ENCODE measurements at places on chromosomes 6 and 20.

DNA sequence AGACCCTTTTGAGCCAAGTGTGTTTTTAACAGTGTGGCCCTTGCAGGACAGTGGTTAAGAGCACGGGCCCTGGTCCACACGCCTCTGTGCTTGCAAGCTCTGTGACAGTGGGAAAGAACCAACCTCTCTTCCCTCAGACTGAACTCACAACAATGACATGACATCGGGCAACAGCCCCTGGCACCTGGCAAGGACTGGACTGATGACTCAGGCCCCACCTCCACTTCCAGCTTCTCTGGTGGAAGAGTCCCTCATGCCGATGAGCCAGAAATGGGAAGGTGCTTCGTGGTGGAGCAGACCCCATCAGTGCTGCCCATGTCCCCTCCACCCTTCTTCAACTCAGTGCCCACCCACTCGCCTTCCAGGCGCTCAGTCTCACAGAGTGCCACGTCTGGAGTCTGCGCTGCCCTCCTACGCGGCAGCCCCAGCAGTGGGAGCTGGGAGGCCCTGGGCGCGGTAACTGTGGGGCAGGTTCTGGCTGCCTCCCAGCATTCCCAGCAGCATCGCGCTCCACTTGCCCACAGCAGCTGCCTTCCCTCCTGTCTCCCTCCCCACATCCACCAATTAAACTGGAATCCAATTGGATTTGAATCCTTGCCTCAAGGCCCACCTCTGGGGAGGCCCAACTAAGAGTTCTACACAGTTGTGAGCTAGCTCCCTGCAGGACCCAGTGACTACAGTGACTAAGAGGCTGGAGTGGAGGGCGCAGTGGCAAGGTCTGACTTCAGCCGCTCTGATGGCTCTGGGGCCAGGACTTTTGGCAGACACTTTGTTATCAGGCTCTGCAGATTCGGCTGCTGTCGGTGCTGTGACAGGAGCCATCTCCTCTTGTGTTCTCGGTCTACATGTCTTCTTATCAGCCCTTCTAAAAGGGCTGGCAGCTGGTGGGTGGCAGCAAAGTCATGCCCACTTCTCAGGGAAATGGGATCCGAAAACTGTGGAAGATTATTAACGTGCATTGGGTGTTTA lies 156.8 kb upstream of the MLN start:
- no peak for DNase-seq

- no peak for DNase-seq
These were observed 191.5 kb downstream of the DLL1 start for GRCh38 chr6:170099387-170099786.

DNA sequence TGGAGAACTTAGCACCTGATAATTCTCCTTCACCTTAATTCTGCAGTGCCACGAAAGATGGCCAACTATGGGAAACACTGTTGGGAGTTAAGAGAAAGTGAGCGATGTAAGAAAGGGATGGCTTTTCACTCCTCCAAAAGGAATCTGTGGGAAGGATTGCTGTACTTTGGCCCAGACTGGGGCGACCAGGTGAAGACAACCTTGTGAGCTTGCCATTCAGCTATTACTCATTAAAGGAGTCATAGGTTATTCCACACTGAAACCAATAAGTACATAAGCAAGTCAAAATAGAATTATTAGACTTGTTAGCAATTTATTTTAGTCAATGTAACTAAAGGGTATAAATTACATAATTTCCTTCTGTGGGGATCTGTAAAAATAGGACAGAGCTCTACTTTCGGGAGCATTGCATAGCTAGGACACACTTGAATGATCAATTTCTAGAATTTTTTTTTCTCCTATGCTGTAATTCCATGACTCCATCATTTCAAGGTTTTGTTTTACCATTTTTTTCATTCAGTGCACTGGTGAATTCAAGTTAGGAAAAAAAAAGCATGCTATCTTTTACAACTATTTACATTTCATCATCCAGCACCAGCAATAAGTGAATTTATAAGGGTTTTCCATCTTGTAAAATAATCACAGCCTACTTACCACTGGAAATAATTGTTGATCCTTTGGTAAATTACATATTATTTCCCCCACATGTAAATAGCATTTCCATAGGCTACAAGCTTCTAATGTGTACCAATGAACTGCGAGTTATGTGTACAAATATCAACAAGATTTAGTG lies 231.7 kb downstream of the SIM1 start:
- no peak for DNase-seq

DNA sequence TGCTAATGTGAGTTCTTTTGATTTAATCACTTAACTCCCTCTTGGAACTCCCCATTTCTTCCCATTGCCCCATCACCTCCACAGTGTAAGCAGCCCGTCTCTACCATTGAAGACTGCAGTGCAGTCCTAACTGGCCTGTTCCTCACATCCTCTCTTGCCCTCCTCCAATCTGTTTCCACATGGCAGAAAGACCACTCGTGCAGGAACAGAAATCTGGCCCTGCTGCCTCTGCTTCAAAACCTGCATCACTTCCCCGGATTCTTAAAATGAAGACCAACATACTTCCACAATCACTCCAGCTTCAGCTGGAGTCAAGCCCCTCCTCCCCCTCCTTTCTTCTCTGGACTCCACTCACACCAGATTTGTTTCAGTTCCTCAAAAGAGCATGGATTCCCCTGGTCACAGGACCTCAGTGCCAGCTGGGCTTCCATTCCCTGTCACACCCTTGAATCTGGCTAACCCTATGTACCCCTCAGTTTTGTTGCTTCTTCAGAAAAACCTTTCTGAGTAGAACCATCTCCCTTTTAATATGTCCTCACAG lies 802.3 kb downstream of the MAFB start:
- DNase-seq = no peak

DNA sequence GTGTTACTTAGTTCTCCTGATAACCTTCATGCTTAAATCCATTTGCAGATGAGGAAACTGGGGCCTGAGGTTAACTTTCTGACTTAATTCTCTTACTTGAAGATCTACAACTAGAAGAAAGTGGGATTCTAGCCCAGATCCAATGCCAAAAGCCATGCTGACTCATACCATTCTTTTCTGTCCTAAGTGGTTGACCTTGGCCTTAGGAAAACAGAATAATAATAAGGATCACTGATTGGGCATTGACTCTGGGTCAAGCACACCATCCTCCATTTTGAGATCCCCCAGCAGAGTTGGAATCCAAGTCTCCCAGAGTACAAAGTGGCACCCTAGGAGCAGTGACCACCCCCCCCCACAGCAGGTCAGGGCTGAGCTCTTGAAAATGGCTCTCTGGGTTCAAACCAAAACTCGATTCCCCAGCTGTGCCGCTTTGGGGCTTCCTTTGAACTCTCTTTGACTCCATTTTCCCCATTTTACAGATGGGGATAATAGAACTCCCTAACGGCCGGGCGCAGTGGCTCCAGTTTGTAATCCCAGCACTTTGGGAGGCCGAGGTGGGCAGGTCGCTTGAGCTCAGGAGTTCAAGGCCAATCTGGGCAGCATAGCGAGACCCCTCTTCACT lies 12.8 kb upstream of the ZNF217 start:
- DNase-seq = no peak

DNA sequence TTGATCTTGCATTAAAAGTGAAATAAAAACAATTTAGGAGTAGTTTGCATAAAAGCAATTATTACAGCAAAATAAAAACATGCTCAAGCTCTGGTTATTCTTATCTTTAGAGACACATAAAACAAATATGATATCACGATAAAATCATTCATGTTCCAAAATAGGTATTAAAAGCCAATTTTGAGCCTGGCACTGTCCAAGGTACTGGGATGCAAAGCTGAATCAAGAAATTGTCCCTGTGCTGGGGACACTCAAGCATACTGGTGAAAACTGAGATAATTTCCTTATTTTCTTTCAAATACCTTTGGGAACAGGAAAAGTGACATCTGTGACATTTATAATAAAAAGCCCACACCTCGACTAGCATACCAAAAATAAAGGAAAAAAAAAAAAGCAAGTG lies 931 bp upstream of the MTCL3 start:
- no peak for DNase-seq

DNA sequence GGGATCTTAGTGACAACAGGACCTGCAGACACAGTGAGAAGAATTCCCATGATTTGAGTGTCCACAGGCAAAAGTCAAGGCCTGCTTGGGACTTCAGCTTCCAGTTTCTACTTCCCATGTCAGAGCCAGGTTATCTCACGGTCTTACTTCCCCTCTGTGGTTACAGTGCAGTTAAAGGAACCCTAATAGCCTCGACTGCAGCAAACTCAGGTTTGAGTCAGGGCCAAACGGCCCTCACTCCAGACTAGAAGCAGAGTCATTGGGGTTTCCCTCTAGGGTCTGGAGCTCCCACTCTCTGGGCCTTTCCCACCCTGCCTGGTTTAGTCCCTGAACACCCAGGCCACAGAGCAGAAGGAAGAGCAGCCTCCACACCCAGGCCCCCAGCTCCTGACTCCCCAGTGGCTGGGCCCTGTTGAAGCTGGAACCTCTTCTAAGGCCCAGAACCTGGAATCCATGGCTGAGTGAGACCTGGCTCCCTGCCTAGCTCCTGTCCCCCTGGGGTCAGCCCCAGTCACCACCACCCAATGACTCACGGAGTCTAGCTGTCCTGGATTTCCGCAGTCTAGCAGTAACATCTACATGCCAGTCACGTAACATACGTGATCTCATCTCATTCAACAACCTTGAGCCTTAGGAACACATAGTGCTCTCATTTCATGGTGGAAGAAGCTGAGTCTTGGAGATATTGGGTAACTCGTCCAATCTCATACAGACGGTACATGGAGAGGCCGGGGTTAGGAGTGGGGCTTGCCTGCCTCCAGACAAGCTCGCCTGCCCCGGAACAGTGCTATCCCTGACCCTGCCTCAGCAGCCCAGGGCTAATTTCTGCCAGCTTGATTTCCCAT lies 9.2 kb upstream of the GHRH start:
- no peak for DNase-seq

- DNase-seq = no peak
These were observed 312 bp downstream of the TXNDC5 start for GRCh38 chr6:7910298-7910653.

DNA sequence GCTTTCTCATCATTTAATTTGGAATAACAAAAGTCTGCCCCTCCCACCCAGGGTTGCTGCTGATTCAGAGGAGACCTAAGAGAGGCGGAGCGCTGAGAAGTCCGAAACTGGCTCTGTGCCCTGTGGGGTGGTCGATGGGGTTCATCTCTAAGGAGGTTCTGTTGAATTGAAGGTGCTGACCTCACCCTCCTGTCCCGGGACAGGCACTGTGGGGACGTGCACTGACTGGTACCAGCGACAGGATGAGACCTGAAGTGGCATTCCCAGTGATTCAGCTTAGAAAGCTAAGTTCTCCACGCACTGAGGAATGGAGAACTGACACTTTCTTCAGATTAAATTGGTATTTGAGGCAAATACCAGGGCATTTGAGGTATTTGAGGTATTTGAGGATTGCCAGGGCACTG lies 1.3 kb downstream of the GUCA1B start:
- DNase-seq = no peak

GRCh38 chr6:33212857-33213165 lies 4.5 kb downstream of the RING1 start:
- DNase-seq = no peak

GRCh38 chr6:128478230-128479047 lies 42.0 kb downstream of the PTPRK start:
- DNase-seq = no peak

DNA sequence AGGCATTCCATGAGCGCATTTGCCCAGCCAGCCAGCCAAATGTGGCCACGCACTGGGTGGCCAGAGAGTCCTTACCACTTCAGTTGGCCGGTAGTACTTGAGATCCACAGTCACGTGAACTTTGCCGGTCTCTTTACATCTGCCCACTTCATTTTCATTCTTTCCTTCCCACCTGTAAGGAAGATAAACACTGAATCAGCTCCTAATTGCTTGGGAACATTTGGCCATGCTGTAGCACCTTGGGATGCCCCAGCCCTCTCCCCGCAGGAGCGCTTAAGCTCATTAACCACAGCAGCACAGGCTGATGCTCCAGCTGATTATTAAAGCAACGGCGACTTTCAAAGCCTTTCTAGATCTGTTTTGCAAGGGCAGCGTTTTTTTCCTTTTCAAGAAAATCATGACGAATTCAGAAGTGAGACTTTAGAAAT lies 116.6 kb downstream of the FOXC1 start:
- DNase-seq = no peak

DNA sequence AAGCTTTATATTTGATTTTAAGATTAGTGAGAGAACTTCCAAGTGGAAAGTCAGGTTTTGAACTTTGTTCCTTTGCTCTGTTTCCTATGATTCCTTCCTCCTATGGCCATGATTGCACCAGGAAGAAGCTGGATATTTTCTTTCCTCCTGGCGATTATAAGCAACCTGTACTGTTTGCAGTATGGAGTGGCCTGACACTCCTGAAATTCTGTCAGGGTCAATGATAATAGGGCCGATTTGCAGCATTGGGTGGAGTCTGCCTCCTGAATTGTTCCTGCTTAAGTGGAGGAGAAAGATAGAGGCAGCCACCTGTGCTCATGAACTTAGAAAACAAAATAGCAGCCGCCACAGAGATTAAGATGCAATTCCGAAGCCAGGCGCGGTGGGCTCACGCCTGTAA lies 9.8 kb upstream of the FAM217A start:
- no peak for DNase-seq

GRCh38 chr6:138559143-138559542 lies 59.8 kb upstream of the NHSL1 start:
- no peak for DNase-seq

- DNase-seq = no peak
These were observed 12.5 kb upstream of the BCKDHB start for GRCh38 chr6:80094017-80094416.

GRCh38 chr6:37637562-37638413 lies 59.9 kb downstream of the MDGA1 start:
- DNase-seq = no peak

DNA sequence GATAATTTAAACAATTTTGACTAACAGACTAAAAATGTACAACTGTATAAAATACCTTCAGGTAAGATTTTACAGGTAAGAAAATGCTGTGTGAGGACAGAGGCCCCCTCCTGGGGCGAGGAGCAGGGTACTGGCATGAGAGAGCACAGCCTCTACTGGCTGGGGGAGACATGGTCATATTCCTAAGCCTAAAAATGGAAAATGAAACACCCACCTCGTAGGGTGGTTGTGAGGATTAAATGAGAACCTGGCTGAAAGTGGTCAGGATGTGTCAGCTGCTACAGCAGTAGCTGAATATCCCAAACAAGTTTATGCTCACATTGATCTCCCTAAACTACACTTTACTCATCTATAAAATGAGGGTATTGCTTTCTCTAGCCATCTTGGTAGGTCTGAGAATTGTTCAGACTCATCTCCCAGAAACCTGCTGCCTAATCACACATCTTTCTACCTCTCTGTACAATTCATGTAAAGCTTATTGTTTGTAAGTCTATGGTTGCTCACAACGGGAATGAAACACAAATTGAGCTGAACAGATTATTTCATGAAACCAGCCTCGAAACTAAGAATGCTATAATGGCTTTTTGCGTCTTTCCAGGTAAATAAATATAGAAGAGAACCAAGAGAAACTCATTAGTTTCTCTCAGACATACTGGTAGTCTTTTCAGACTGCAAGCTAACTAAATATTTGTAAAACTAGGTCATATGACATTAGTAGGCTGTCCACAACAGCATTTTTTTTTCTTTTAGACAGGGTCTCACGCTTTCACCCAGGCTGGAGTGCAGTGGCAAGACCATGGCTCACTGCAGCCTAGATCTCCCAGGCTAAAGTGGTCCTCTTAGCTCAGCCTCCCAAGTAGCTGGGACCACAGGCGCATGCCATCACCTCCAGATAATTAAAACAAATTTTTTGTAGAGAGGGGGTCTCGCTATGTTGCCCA lies 69.6 kb downstream of the POPDC3 start:
- no peak for DNase-seq

GRCh38 chr20:19937651-19938420 lies 79.3 kb upstream of the NAA20 start:
- no peak for DNase-seq

- DNase-seq = no peak
These were observed 138.4 kb downstream of the ELOVL4 start for GRCh38 chr6:79808921-79809320.

Data from activated T-helper 9 cell treated with anti-CD3 and anti-CD28 coated beads, Interleukin-2, amount 50 U/mL, for 16 hours (primary cell).